ENCODE measurements at places on chromosomes 2 and 18.

- no peak for DNase-seq
Observed at GRCh38 chr2:171741189-171741588, 53.9 kb downstream of the DYNC1I2 start.

GRCh38 chr2:70767079-70767698 is 811 bp downstream of the ADD2 start:
- DNase-seq, result peak; percentile 45

- no peak for DNase-seq
Observed at GRCh38 chr2:65580824-65581223, 148.4 kb upstream of the SPRED2 start.

DNA sequence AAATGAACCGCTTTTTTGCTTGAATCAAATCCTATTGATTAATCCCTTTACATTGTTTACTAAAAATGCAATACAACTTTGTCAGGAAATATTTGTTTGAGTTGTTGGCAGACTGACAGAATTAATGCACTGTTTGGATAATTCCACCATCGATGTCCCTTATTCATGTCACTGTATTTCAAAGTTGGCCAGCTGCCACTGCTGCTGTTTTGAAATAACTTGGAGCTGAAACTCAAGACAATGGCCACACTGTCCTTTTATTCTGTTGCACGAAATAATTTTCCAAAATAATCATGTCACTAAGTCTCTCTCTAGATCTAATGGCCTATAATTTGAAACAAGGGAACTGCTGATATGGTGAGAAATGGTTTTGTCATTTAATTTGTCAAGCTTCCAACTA is 55.2 kb upstream of the PAX3 start:
- no peak for DNase-seq

DNA sequence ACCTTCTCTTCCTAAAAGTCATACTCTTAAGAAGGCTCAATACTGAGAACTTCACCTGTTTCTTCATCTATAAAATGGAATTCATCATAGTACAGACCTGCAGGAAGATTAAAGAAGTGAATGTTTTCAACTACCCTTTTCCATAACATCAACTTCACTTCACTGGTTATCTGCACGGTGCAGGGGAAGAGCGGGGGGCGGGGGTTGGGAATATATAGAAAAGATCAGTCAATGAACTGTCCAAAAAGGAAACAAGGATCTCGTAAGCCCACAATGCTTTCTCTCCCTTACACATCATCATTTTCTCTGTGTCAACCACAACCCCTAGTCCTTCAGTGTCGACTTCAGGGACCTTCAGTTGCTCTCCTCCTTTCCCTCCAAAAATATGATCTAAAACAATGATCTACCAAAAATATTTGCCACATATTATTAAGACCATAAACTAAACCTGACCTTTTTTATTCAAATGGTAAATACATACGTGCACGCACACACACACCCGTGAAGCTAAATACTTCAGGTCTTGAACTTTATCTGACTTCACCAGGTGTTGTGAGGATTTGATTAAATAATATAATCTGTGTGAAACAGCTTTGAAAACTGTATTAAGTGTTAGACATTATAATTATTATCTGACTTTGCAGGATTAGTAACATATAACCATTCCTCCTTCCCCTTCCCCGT is 4.9 kb downstream of the MBOAT2 start:
- DNase-seq, result no peak

- no peak for DNase-seq
Observed at GRCh38 chr2:17971531-17972125, 93.2 kb downstream of the KCNS3 start.

DNA sequence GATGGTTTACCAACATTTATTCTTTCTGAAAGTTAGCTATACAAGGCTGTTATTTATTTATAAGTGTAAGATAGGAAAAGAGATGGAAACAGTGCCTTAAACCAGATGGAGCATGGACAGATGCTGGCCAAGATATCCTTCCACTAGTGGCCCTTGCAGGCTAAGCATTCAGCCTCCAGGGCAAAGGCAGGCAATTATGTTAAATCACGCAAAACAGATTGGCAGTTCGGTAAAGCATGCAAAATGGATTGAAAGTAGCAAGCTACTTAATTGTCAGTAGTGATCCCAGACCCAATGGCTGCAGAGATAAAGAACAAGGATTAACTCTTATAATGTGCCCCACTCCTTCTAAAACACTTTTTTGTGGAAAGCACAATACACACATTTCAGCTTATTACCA is 105.4 kb upstream of the MAP4K3 start:
- no peak for DNase-seq

- DNase-seq, result no peak
Observed at GRCh38 chr2:219961947-219962498, 334.6 kb downstream of the SLC4A3 start.

DNA sequence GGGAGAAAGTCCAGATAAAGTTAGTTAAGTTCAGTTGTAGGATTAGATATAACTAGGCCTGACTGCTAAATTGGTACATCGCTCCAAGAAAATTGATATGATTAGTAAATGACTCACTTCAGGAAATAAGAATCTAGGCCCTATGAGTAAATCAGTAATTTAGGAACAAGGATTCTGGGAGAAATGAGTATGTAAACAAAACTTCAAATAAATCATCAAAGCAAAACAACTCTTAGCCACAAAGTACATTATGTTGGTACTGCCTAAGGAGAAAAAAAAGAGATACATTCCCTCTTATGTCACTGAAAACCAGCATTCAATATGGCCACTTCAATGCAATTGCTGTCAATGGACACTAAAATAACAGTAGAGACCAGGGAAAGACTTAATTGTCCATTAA is 529.1 kb downstream of the ZNF804A start:
- DNase-seq, result no peak

DNA sequence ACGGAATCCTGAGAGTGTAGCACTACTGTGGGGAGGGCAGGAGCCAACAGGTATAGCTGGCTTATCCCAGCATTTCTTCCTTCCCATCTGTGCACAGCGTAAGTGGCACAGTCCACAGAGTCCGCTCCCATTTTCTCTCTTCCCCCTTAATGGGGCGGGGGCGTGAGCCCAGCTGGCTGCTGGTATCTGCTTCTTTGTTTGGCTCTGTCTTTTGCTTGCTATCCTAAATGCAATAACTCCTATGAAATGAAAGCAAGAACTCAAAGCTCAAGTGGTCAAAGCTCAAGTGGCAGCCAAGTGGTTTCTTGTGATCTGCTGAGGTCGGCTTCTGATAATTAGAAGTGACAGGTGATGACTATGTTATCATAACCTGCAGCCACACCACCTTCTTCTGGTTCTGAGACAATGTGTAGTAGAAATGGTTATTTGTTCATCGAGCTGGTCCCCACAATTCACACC is 192.7 kb downstream of the PLCL1 start:
- DNase-seq, result no peak

GRCh38 chr2:69034845-69035244 is 21.9 kb downstream of the ANTXR1 start:
- no peak for DNase-seq

- no peak for DNase-seq
Observed at GRCh38 chr2:47039913-47040562, 115.1 kb downstream of the STPG4 start.
